ENCODE measurements at places on chromosomes 12 and 14.

DNA sequence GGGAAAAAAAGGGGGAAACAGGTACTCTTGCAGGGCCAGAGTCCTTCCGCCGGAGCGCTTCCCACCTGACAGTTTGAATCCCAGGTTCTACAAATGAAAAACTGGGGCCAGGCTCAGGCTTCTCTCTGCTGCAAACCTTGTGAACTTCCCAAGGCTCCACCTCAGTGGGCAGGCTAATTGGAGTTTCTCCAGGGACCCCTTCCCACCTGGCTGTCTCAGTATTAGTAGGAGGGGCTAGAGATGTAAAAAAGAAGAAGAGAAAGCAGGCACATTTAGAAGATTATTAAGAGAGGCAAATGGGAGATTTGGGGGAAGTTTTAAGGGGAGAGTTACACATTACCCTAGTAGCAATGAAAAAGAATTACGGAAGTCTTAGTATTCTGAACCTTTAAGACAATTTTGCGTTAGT lies 20.0 kb upstream of the CLEC2D start:
- no peak for DNase-seq

DNA sequence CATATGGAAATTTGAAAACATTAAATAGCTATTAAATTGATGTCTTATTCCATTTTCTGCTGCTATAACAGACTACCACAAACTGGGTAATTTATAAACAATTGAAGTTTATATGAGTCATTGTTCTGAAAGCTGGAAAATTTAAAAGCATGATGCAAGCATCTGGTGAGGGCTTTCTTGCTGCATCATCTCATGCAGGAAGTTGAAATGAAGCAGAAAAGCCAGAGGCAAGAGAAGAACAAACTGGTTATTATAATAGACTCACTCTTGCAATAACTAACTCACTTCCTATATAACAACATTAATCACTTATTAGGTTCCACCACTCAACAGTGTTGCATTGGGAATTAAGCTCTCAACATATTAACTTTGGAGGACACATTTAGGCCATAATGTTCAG lies 1277.4 kb downstream of the LRFN5 start:
- DNase-seq: no peak

DNA sequence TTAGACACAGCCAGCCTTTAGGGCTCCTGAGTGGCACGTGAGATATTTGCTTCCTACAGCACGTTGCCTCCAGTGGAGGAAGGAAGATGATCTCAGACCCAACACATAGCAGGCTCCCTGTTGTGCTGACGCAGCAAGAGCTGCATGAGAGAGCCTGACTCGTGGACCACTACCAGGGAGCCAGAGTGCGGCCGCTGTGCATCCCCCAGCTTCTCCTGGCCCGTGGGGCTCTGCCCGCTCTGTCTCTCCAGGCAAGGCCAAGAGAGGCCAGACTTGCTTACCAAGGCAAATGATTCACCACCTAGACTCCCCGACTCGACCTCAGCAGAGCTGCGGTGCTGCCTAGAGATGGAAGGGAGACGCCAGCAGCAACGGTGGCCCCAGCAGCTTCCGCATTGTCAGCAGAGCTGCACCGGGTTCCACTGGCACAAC lies 37.5 kb downstream of the MAP3K9 start:
- DNase-seq: no peak

DNA sequence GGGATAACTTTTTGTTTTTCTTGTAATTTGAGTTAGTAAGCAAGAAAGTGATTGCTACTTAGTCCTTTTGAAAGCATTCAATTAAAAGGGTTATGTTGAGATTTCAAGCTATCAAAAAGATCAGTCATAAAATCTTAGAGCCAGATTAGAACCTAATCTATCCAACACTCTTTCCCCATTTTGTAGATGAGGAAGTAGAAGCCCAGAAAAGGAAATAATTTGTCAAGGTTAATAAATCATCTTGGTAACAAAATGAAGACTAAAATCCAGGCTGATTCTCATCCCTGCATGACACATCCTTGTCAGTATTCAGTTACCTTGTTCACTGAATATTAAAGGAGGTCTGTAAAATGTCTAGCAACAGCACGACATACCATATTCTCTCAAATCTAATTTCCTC lies 26.5 kb downstream of the PPP1R13B start:
- no peak for DNase-seq

GRCh38 chr12:104667139-104667538 lies 210.4 kb downstream of the CHST11 start:
- DNase-seq: no peak

- no peak for DNase-seq
Observed at GRCh38 chr14:43116341-43116740, 1390.7 kb downstream of the FSCB start.

GRCh38 chr14:75614179-75614578 lies 35.8 kb downstream of the FLVCR2 start:
- DNase-seq: no peak

DNA sequence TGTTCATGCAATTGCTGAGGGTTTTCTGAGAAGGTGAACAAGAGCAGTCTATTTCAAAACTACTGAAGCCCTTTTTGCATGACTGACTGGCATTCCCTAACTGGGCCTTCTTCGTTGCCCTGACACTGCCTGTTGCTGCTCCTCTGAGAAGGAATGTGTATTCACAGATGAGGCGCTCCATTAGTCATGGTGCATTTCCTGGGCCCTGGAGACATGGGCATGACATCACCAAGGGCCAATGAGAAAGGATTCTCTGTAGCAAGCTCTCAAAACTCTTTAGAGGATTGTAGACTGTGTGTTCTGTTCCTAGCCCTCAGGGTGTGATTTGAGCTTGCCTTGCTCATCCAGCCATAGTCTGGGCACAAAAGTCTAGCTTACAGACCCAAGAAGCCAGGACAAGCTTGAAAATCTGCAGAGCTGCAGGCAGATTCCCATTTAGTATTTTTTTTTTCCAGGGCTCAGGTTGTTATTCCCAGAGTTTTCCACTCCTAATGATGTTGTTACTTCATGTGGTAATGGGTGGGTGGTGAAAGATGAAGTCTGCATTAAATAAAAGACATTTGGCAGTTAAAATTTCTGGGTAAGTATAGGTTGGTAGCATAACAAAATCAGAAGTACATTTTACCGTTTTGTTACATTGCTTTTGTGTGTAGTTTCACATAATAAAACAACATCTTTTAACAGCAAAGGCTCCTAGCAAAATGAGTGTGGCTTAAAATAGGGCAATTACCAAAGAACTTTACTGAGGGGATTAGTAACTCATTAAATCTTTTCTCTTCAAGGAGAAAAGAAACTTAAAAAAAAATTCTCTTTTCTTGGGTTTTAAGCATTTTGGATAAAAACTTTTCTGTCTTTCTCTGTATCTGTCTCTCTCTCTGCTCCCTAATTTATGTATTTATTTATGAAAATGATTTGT lies 318.4 kb downstream of the RAD51B start:
- DNase-seq: no peak

DNA sequence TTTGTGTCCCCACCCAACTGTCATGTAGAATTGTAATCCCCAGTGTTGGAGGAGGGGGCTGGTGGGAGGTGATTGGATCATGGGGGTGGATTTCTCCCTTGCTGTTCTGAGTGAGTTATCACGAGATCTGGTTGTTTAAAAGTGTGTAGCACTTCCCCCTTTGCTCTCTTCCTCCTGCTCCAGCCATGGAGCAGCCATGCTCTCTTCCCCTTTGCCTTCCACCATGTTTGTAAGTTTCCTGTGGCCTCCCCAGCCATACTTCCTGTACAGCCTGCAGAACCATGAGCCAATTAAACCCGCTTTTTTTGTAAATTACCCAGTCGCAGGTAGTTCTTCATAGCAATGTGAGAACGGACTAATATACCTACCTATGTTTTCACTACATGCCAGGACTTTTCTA lies 2.6 kb upstream of the POC1B start:
- no peak for DNase-seq

- DNase-seq: no peak
Observed at GRCh38 chr12:81070846-81071245, 7.0 kb upstream of the ACSS3 start.

Data from GM12864 (cell line).